ENCODE measurements at places on chromosomes 6 and 20.

DNA sequence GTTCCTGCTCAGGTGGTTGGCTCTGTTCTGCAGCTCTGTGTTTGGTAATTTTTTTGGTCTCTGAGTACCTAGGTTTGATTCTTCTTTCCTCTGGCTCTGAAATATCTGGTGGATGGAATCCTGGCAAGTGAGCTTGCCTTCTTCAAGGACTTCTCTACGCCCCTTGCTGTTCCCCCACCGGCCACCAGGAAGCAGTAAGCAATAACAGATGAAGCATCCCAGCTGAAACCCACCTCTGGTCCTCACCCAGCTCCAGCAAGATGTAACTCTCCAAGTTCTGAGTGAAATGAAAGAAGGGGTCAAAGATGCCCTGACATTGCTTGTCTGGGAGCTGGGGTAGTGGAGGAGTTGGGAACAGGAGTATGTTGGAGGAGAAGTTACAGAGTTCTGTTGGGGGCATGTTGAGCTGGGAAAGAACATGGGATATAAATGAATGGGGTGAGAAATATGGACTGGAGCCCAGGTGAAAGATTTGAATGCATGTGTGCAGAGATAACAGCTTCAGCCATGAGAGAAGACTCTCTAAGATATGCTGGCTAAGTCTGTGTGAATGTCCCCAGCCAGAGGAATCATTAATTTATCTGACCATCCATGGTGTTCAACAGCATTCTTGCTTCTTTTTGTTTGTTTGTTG, 51.3 kb upstream of the GLP1R start:
- DNase-seq = peak; percentile 55

GRCh38 chr20:11445891-11446290, 471.8 kb upstream of the BTBD3 start:
- DNase-seq = no peak

GRCh38 chr6:157194110-157194509, 129.2 kb downstream of the TMEM242 start:
- no peak for DNase-seq

GRCh38 chr6:96582436-96582835, 19.5 kb downstream of the FHL5 start:
- DNase-seq = no peak

DNA sequence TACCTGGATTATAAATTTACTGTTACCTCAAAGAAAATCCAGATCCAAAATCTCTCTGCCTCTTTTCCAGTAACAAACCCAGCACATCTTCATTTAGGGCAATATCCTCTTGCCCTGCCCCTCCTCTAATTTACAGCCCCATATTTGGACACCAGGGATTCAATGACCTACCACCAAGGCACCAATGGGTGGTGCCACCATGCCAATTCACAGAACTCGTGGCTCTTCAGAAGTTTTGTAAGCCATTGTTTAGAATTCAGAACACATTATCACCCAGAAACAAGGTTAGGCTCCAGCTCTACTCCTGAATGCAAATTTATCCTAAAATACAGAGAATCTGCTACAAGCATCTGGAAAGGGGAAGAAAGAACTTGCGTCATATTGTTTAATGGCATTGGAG, 67.8 kb upstream of the SASH1 start:
- no peak for DNase-seq

GRCh38 chr20:37490663-37491350, 30.2 kb upstream of the NNAT start:
- no peak for DNase-seq

- no peak for DNase-seq
Measured at GRCh38 chr6:100163035-100163434, 169.0 kb upstream of the MCHR2 start.

DNA sequence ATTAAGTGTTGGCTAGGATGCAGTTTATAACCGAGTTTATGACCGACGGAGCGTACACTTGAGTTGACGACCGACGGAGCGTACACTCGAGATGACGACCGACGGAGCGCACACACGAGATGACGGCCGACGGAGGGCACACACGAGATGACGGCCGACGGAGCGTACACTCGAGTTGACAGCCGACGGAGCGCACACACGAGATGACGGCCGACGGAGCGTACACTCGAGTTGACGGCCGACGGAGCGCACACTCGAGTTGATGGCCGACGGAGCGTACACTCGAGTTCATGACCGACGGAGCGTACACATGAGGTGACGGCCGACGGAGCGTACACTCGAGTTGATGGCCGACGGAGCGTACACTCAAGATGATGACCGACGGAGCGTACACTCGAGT, 119.8 kb downstream of the HUS1B start:
- no peak for DNase-seq

- DNase-seq = no peak
Measured at GRCh38 chr6:45591890-45592289, 214.2 kb upstream of the SUPT3H start.

DNA sequence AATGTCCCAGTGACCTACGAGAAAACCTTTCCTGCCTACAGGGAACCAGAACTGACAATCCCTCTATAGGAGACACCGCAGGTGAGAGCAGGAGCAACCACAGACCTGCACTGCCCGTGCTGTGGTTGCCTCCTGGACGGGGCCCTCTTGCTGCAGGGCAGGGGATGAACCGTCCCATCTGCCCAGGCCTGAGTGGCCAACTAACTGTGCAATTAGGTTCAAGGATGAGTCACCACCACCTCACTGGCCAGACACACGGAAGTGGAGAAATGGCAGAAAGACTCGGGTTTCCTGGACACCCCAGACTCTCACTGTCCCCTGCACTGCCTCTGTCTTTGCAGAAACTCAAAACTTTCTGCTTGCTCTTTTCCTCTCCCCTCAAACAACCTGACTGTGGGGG, 13.8 kb upstream of the HLA-G start:
- no peak for DNase-seq

GRCh38 chr6:70310063-70310694, 7.3 kb upstream of the COL9A1 start:
- DNase-seq = no peak

- peak; percentile 84 for DNase-seq
Measured at GRCh38 chr6:149834513-149835481, 29.4 kb downstream of the LRP11 start.

DNA sequence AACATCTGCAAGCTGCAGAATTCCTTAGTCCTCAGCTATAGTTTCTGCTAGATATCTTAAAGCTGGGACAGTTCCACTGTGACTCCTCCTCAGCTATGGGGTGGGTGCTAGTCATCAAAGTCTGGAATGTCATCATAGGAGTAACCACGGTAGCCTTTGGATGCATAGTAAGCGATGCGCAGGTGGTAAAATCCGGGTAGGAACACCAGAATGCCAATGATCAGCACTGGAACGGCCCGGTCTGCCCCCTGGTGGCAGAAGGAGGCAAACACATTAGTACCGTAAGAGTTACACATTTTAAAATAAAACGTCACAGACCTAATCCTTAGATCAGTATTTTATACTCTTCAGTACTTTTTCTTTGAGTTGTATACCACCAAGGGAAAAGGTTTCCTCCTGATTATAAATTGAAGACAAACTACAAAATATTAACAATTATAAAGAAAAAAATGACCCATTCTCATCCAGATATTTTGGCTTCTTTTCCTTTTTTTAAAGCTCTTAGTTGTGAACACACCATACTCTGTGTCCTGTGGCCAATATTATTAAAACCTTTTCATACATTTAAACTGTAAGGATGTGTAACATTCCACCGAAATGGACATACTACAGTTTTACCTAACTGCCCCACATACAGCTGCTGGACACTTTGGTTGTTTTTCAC, 18.9 kb downstream of the PCNA start:
- DNase-seq = peak; percentile 72

DNA sequence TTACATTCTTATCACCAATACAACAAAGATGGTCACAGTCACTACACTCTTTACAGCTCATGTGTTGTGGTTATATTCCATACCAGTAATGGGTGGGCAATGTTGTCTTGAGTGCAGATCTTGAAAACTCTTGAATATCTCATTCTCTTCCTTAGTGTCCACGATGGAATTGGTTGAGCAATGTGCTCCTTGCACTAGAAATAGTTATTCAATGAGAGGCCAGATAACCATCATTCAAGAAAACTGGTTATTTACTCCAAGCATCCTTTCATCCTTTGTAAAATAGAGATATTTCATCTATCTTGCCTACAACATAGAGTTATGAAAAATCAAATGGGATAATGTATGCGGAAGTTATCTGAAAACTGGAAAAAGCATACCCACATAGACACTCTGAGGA, 215.9 kb downstream of the ARHGAP18 start:
- no peak for DNase-seq

DNA sequence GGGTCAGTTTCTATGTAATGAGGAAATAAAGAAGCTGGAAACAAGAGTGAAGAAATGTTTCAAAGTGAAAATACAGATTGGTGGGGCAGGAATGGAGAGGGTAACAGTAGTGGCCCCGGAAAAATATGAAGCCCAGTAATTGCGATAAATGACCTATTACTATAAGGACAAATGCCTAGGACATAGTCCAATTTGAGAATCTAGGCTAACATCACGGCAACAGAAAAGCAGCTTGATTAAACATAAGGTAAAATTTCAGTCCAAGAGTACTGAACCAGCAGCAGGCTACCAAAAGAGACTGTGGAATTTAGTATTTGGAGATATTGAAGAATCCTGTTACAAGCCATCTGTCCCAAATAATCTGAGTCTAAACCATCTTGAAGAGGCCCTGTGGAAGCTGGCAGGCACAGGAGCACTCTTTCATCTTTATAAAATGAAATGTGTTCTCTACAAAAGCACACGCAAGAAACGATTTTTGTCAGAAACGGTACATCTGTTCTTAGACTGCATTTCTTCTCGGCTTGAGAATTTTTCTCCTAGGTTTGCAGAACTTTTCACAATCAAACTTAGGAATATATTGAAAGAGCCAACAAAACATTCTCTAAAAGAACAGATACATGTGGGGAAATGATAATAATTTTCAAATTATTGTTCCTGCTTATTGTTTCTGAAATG, 49.3 kb downstream of the ELOVL5 start:
- DNase-seq = no peak

GRCh38 chr6:167005350-167006159, 6.4 kb downstream of the CEP43 start:
- no peak for DNase-seq

GRCh38 chr6:43488667-43489276, 11.4 kb downstream of the TJAP1 start:
- no peak for DNase-seq

DNA sequence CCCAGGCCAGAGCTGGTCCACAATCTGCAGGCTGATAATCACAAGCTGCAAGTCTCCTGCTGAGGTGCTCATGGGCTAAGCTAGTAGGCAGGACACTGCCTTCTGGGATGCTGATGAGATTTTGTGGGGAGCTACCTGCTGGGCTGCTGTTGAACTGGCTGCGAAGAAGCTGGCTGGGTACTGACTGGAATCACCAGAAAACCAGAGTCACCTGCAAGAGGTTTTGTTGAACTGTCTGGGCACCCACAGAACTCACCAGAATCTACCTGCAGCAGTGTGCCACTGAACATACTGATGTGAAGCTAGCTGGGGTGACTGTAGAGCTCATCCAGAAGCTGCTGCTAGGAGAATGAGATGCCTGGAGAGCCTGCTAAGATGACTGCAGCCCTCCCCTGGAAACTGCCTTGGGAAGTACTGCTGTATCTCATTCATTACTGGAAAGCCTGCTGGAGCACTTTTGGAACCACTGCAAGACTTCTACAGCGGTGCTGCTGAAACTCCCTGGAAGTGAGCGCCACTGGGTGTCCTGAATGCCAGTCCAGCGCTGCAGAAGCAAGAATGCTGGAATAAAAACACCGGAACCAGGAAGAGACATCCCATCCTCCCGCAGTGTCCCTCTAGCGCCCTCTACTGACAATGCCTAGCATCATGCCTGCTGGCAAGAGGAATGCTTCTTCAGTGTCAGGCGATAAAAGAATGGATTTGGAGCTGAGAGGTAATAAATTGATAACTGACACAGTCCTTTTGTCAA, 64.9 kb upstream of the ARHGAP18 start:
- DNase-seq = peak; percentile 61

DNA sequence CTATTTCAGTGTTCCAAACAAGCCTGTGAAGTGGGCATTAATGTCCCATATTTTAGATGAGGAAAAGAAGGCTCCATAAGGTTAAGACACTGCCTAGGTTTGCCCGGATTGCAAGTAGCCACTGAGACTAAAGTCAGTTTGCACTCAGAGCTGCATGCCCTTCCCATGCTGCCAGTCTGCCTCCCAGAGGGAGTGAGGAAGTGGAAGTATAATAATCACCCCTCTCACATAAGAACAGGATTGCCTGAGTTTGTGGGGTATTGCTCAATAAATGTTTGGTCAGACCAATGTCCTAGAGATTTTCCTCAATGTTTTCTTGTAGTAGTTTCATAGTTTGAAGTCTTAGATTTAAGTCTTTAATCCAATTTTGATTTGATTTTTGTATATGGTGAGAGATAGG, 43.9 kb upstream of the CLIC5 start:
- no peak for DNase-seq

DNA sequence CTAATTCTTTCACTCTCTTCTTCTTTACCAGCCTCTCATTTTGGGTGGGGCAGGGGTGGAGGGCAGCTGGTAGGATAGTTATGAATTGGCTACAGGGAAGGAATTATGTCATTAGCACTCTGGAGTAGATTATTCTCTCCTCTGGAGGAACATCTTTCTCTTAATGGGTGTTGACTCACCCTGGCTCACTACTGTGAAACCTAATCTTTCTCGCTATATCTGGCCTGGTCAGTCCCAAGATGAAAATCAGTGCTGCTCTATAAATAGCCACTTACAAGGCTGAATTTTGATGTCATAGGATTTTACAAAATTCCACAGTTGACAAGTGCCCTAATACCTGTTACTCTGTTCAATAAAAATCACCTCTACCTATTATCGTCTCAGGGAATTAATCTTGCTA, 151.3 kb downstream of the COL9A1 start:
- no peak for DNase-seq

DNA sequence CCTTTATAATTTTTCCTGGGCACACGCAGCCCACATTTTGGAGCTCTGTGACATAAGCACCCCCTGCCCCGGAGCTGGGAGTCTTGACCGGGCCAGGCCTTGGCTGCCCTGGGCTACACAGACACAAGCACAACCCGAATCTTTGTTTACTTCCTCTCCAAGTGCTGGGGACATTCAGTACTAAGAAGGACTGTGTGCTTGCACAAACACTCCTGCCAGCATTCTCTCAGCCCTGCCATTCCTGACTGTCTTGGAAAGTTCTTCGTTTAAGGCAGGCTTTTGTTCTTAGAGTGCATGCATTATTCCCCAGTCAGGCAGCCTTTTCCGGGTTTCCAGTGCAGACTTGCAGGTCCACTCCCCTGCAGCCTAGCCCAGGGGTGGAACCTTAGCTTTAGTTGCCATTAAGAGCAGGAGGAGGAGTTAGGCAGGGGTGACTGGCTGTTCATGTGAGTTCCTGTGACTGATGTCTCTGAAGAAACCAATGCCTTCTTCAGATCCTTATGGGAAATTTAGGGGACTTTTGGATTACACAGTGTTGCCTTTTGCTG, 28.6 kb downstream of the FOXO3 start:
- DNase-seq = no peak

All from DND-41 (cell line).